Karpas-422 (cell line): ENCODE measurements at places on chromosomes 2 and 18. TPM values are rescaled to one million over a fixed set of nuclear protein-coding genes. Genes with fewer than 3 reads are reported as not detected.

DNA sequence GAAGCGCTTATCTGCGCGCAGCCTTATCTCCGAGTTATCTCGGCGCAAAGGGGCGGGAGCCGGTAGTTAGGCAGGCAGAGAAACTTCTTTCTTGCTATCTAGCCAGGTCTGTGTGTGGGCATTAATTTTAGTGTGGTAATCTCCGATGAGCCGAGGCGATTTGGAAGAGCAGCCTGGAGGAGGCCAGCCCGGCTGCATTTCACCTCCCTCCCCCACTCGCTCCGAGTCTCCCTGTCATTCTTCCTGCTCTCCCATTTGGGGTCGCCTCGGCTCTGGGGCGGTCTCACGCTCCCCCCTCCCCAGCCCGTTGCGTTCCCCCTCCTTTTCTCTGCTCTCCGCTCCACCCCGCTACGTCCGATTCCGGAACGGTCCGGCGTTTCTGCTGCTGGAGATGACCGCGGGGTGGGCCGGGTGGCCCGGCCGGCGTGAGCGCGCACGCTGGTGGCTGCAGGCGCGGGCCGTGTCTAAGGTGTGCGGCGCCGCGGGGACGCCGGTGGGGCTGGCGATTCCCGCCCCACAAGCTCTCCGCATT, 566 bp downstream of the GATA6 start:
- no peak for DNase-seq

DNA sequence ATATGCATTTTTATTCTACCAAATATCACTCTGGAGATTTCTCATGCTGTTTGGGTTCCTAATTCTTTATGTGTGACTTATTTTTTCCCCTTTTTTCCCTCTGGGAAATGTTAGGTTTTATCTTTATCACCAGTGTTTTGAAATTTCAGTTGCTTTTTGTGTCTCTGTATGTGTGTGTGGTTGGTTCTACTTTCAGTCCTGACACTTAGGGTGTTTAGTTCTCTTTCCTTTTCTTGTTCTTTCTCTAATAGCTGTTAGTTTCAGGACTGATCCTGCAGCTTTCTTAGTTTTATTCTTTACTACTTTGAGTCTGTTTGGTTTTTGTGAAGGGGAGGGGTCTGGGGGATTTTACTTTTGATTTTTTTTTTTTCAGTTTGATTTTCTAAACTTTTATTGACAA, 23.1 kb downstream of the PPM1B start:
- no peak for DNase-seq

Gene PDE1A
- 0.15 TPM in 1 of 2 replicates, not detected in the other for total RNA-seq

Gene CRYBA2
- not detected in 2 replicates for total RNA-seq

Gene KCNK3
- not detected in 2 replicates for total RNA-seq

Gene SYT4
- total RNA-seq: not detected in 2 replicates

Gene POTEJ
- not detected in 2 replicates for total RNA-seq
